ENCODE measurements at places on chromosomes 1 and 21. TPM values are rescaled to one million over a fixed set of nuclear protein-coding genes. Genes with fewer than 3 reads are reported as not detected.

DNA sequence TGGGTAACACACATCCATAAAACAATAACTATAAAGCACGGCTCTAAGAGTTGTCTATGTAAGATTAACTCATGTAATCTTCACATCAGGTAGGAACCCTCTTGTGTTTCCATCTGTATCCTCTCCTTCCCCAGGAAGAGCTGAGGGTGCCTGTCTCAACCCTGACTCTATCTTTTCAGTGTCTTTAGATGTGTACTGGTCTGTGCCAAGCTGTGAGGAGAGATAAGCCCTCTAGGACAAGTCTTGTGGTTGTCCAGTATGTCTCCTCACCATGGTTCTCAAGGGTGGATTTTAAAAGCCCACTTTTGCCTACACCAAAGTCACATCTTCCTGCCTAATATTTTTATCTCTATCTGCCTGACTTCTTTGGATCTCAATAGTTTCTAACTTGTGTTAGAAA lies 300.1 kb downstream of the KCNT2 start:
- no peak for DNase-seq

DNA sequence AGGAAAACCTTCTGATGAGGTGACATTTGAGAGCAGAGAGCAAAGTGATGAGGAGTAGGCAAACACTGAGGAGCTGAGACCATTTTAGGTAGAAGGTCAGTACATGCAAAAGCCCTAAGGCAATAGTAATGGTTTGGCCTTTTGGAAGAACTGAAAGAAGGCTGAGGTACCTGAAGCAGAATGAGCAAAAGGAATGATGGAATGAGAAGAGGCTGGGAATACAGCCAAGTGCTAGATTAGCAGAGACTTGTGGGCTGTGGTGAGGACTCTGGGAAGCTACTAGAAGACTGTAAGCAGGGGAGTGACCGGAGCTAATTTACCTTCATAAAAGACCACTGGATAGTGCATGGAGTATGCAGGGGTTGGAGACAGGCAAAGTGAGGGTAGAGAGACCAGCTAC lies 77.9 kb downstream of the GFI1 start:
- no peak for DNase-seq

- no peak for DNase-seq
Measured at GRCh38 chr1:60101516-60101915, 27.9 kb upstream of the C1orf87 start.

Gene SPRR2D
- 8.2 TPM for total RNA-seq

DNA sequence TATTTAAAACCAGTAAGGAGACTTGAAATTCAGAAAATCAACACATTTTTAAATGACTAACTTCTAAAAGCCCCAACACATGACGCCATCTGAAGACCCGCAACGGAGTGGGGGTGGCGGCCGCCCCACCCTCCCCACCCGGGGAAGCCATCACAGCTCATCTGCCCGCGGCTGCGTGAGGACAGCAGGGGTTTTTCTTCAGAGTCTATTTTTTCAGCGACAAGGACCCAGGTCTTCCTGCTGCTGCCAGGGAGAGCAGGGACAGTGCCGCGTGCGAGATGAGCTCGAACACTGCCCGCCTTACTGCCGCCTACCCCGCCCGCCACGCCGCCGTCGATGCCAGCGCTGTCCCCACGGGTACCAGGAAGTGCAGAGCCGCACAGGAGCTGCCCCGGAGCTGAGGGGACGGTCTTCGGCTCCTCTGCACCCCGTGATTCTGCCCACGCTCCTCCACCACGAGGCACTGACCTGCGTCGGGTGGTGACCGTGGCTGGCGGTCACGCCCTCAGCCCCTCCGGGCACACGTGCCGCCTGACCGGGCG lies 79.0 kb downstream of the SKI start:
- DNase-seq = no peak

Gene HEYL
- 1.2 TPM for total RNA-seq

DNA sequence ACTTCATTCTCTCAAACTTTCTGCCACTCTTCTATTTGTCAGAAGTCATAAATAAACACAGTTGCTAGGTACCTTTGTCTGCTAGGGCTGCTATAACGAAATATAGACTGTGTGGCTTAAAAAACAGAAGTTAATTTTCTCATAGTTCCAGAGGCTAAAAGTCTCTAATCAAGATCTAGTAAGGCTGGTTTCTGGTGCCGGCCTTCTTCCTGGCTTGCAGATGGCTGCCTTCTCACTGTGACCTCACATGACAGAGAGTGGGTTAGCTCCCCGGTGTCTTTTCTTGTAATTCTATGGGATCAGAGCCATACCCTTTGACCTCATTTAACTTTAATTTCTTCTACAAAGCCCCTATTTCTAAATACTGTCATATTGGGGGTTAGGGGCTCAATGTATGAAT lies 5.9 kb downstream of the PDC start:
- no peak for DNase-seq

Gene DDOST
- total RNA-seq = 114 TPM

Gene KDF1
- 25.6 TPM for total RNA-seq

Gene IFNLR1
- 2.5 TPM for total RNA-seq

Gene KLHDC8A
- 1.4 TPM for total RNA-seq

Gene C1QC
- total RNA-seq = 11.2 TPM

GRCh38 chr1:39110325-39110851 lies 84.2 kb downstream of the NDUFS5 start:
- no peak for DNase-seq

Gene LEFTY2
- total RNA-seq = not detected

- DNase-seq = no peak
Measured at GRCh38 chr1:227782226-227782625, 33.2 kb upstream of the PRSS38 start.

Gene SELL
- 1.7 TPM for total RNA-seq

DNA sequence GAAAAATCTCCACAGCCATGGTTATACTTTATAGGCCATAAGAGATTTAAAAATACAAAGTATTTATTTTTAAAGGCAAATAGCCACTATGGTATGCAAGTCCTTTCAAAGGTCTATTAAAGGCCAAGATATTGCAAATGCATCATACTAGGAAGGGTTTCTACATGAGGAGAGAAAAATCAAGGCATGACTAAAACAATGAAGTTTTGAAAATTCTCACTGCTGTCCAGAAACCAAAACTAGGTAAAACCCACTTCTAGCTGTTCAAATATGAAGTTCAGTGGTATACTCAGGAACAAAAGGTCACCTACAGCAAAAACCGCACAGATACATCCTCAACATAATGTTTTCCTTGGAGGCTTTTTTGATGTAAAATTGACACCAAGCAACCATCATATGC lies 75.0 kb downstream of the EPS15 start:
- no peak for DNase-seq

DNA sequence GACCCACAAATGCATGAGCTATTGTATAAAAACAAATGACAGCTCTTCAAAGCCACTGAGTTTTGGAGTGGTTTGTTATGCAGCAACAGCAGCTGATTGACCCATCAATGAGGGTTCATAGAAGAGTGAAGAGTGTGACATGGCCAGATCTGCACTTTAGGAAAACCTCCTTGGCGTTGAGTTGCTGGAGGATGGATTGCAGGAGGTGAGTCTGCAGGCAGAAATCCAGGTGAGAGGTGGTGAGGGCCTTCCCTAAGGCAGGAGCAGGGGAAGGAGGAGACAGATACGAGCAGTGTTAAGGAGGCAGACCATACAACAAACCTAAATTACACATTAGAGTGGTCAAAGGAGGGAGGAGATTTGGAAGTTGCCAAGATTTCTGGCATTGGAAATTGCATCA lies 169.3 kb upstream of the CSF3R start:
- DNase-seq = no peak

GRCh38 chr21:29888437-29888836 lies 51.4 kb downstream of the GRIK1 start:
- no peak for DNase-seq

- no peak for DNase-seq
Measured at GRCh38 chr1:222454782-222455181, 93.1 kb downstream of the HHIPL2 start.

GRCh38 chr1:100868364-100868995 lies 26.2 kb downstream of the EXTL2 start:
- no peak for DNase-seq

Gene SEC16B
- total RNA-seq = 0.64 TPM

DNA sequence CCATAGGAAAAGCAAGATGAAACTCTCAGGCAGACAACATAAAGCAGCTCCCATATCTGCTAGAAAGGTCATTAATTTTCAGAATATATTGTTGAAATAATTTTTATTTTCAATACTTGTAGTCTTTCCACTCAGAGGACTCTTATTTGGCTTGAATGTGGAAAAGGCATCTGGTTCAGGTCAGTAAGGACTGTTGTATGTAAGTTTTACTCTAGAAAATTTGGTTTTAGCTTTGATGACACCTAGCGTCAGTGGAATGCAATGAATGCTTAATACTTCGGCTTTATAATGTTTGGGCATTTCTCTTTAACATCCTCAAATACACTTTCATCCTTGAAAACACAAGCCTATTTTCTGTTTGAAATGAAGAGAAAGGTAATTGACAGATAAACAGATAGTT lies 63.3 kb downstream of the LRRC40 start:
- DNase-seq = no peak

GRCh38 chr1:24745711-24746413 lies 615 bp downstream of the CLIC4 start:
- no peak for DNase-seq

Gene CHD1L
- 24.2 TPM for total RNA-seq

- DNase-seq = no peak
Measured at GRCh38 chr1:183165456-183165855, 20.6 kb upstream of the LAMC2 start.

Gene CA6
- total RNA-seq = not detected

DNA sequence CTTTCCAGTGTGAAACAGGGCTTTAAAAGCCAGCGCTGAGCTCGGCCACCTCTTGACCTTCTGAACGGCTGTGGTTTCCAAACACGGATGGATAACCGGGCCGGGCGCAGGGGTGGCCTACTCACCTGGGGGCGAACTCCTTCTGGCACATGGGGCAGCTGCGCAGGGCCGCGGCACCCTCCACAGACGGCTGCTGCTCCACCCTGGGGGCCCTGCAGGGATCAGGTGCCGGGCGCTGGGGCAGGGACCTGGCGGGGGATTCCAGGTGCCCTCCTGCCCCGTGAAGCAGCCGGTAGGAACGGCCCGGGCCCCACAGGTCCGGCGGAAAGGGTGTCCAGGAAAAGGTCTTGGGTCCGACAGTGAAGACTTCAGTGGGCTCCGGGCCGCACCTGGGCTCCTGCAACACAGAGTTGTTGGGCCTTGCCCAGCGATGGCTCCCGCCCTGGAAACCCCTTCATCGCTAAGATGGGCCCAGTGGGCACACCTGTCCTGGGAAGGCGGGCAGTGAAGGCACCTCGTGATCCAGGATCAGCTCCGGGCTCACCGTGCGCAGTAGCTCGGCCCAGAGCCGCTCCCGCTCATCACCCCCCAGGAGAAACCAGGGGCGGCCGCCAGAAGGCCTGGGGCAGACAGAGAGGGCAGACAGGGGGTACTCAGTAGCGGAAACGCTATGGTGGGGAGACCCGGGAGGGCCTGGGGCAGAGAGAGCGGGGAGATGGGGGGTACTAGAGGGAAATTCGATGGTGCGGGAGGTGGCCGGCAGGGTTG lies 874 bp downstream of the FAAP20 start:
- DNase-seq = no peak

- DNase-seq = no peak
Measured at GRCh38 chr1:11804666-11805421, 920 bp downstream of the MTHFR start.

DNA sequence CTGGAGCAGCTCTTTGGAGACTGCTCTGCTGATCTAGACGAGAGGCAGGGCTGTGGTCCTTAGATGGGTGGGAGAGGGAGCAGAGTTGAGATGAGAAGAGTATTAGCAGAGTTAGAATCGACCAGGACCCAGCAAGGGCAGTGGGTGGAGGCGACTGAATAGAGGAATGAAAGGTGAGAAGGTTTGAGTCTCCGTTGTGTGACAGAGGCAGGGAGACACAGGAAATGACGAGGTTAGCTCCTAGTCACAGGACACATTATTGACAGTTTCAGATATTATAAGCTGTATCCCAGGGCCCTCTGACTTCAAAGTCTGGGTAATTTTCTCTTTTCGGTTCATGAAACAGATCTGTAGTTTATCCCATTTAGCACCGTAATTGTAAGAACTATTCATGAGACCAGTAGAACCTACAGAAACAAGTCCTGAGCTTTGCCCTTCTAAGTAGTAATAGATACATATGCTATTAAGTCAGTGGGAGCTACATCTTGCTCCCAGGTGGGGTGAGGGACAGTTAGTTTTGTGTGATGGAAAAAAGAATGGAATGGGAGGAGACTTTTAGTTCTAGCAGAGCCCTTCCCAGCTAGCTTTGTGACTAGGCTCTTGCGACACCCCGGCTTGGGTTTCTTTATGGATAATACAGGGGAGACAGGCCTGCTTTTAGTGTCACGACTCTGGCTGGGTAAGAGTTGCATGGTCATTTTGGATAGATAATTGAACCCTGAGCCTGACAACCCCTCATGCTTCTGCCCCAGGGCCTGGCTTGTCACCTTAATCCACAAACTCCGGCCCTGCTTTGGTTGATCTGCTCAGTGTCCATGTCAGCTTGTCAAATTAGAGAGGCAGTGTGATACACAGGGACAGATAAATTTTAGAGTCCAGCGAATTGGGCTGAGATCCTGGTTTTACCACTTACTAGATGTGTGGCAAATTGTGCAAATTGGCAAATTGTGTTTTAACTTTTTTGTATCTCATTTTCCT lies 70.2 kb downstream of the UCK2 start:
- DNase-seq = no peak
